ENCODE measurements at places on chromosomes 11 and 22. TPM values are rescaled to one million over a fixed set of nuclear protein-coding genes. Genes with fewer than 3 reads are reported as not detected.

DNA sequence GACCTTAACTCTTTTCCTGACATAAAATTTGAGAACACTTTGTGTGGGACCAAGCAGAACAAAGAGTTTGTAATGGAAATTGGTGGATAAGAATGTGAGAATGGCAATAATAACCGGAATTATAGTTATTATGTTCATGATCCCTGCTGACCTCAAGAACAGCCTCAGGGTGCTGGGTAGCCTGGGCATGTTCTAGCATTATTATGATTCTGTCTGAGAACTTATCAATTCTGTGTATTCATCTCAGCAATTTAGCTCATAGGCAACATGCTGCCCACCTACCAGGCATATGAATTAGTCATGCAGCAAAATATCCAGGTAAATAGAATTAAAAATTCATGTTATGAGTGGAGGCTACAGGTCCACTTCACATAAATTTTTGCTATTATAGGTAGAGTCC is 61.9 kb downstream of the CTSC start:
- DNase-seq = no peak

- DNase-seq = no peak
Observed at GRCh38 chr11:59767225-59767611, 12.0 kb downstream of the STX3 start.

GRCh38 chr22:16783930-16784354 is 41.3 kb downstream of the XKR3 start:
- no peak for DNase-seq

DNA sequence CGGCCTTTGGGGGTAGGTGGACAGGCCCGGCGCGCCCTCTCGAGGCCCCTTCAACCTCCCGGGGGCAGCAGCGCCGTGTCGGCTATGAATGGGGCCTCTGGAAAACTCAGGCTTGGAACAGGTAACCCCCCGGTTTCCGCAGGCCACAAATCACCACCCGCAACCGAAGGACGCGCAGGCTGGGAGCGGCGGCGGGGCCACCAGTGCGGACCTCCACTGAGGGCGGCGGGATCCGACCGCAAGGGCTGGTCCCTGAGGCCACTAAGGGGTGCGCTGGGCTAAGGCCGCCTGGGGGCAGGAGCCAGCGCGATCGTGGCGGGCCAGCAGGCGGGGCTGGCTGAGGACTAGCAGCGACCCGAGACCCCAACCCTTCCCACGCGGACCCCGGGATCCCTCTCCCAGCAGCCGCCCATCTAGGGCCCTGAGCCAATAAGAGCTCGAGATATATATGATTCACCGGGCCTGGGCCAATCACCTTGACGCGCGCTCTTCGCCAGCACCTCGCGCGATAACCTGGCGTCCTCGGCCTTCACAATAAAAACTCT is 609 bp upstream of the ATF4 start:
- peak; percentile 97 for DNase-seq

- DNase-seq = no peak
Observed at GRCh38 chr22:27865496-27865895, 53.6 kb downstream of the PITPNB start.

DNA sequence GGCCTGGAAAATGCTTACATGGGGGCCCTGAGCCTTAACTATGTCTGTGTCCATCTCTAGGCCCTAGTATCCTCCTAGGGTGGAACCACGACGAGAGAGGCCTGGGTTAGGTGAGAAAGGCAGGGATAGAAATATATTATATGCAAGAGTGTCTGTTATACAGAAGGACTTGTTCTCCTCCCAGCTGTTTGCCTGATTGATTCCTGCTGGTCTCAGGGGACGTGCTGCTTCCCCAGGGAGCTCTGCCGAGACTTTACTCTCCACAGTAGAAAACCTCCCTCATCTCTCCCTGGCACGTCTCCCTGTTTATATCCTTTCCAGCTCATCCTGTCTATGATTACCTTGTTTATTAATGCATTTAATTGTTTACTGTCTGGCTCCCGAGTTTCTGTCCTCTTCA is 132.6 kb downstream of the MIAT start:
- DNase-seq = no peak

DNA sequence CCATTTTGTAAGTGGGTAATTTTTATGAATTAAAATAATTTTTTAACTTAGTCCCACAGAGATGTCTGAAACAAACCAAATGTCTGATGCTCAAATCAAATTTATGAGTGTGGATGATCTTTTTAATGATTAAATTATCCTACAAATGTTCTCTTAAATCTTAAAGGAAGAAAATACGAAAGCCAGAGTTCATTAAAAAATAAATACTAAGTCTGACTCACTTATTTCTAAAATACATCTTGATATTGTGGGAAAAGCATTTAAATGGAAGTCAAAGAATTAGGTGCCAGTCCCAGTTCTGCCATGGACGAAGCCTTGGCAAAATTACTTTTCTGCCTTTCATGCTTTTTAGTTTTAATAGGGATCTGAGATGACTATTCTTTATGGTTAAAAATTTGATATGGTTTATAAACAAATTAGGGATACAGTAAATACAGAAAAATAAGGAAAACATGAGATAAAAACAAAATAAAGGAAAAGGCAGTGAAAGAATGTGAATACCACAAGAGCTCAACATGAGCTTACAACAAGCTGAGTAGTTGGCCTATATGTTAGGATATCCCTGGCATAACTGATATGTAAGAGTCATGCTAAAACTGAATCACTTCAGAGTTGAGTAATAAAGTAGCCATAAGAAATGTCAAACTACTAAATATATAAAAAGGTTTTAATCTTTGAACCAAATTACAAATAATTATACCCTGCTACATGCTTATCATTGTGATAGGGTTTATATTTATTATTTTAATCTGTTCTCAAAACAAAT is 9.2 kb downstream of the CCDC34 start:
- no peak for DNase-seq

DNA sequence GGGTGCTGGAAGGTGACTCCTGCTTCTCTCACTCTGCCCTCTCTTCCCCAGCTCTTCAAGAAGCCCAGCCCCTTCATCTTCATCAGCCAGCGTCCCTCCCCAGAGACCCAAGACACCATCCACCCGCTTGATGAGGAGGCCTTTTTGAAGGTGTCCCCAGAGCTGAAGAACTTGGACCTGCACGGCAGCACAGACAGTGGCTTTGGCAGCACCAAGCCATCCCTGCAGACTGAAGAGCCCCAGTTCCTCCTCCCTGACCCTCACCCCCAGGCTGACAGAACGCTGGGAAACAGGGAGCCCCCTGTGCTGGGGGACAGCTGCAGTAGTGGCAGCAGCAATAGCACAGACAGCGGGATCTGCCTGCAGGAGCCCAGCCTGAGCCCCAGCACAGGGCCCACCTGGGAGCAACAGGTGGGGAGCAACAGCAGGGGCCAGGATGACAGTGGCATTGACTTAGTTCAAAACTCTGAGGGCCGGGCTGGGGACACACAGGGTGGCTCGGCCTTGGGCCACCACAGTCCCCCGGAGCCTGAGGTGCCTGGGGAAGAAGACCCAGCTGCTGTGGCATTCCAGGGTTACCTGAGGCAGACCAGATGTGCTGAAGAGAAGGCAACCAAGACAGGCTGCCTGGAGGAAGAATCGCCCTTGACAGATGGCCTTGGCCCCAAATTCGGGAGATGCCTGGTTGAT is 12.6 kb downstream of the IL10RA start:
- no peak for DNase-seq

GRCh38 chr11:57474803-57475115 is 14.4 kb downstream of the RTN4RL2 start:
- DNase-seq = no peak

DNA sequence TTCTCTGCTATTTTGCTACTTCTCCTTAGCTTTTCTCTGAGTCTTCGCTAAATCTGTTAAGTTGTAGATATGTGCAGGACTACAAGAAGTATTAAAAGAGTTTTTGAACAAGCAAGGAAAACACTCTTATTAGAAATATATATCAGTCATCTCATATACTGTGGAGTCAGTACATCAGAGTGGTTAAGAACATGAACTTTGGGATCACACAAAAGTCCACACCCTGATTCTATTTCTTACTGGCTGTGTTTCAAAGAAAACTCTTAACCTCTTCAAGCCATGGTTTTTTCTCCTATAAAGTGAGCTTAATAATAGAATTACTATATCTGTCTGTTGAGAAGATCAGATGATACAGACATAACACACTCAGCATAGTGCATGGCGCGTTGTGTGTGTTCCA is 29.5 kb downstream of the MMP13 start:
- DNase-seq = no peak

Gene MLC1
- not detected for total RNA-seq

Gene SLC35F2
- 0.78 TPM for total RNA-seq

Gene NUP50
- total RNA-seq = 31.7 TPM

Gene ARHGAP20
- total RNA-seq = 1.0 TPM

Gene OR52E8
- not detected for total RNA-seq

Measured in left lobe of liver (tissue), 2 donors.